ENCODE measurements at places on chromosomes 13 and 19.

DNA sequence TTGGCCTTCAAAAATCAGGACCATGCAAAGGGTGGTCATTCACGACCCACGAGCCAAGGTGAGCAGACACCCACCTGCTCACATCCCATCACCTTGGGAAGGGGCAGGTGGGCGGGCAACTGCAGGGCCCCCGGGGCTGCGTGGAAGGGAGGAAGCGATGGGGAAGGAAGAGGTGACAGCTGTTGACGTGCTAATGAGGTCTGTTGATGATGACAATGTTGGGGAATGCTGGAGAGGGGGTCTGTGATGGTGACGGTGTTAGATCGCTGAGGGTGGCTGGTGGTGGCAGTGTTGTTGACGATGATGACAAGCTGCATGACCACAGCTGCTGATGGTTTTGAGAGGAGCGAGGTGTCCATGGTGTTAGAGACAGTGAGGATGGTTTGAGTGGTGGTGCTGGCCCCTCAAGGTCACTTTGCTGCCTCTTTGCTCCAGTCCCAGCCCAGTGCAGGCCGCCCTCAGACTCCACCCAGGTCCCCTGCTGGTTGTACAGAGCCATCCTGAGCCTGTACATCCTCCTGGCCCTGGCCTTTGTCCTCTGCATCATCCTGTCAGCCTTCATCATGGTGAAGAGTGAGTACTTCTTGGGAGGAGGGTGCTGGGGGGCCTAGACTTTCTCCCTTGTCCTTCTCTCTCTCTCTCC lies 900 bp downstream of the MCEMP1 start:
- no peak for DNase-seq

DNA sequence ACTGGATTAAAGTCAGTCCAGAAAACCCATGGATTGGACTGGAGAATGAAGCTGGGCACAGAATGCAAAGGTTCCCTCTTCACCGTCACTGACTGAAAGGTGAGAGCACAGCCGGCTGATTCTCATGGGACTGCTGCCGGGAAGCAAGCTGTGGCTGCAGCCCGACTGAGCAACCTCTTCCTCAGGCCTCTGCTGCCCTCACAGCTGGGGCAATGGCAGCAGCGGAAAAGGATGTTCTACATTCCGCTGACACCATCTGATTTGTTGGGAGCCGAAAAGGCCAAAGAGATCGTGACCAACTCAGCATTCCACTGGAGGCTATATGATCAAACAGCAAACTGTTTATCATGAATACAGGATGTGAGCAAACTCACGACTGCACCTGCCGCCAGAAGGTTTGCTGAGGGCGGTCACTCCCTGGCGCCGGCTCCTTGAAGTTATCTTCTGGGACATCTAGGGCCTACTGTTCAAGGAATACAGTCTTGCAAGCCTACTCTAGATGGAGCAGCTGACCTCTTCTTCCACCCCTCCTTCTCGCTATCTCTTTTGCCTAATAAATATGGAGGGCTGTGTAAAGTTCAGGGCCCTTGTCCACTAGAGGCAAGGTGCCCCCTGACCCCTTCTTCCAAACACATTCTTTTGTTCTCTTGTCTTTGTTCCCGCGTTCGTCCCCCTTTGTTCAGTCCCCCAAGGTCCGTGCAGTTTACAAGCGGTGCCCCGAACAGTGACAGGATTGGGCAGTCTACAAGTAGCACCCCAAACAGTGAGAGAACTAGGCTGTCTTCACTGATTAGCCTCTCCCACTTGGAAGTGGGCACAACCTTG lies 19.6 kb upstream of the SIGLEC6 start:
- no peak for DNase-seq

- no peak for DNase-seq
Measured at GRCh38 chr19:44573627-44574026, 39.7 kb upstream of the IGSF23 start.

DNA sequence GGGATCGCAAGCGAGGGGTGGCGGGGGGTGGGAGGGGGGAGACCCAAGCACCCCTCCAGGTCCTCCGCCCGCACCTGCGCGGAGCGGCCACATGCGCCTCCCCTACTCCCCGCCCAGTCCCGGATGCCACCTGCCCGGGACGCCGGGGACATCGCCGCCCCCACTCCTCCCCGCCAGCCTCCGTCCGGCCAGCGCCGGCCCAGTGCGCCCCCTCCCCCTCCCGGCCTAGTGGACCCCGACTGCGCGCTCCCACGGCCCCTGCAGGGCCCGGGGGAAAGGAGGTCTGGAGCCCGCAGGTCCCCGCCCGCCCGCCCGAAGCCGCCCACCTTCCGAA lies 263 bp downstream of the RHPN2 start:
- DNase-seq: peak; percentile 7

DNA sequence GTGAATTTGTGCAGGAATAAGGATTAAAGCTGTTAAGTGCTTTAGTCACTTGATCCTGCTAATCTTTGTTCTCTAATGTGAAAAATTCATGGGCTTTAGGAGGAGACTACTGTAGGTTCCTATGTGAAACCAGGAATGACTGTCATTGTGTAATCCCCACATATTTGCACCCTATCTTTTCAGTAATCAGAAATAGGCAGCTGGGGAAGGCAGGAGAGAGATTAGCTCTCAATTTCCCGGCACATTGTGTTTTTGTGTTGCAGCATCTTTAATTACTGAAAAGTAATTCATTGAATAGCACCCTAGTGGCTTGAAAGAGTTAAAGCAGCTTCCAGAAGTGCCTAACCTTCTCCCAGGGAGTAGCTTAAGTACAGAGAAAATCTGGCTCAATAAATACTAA lies 282.9 kb downstream of the OLFM4 start:
- no peak for DNase-seq

DNA sequence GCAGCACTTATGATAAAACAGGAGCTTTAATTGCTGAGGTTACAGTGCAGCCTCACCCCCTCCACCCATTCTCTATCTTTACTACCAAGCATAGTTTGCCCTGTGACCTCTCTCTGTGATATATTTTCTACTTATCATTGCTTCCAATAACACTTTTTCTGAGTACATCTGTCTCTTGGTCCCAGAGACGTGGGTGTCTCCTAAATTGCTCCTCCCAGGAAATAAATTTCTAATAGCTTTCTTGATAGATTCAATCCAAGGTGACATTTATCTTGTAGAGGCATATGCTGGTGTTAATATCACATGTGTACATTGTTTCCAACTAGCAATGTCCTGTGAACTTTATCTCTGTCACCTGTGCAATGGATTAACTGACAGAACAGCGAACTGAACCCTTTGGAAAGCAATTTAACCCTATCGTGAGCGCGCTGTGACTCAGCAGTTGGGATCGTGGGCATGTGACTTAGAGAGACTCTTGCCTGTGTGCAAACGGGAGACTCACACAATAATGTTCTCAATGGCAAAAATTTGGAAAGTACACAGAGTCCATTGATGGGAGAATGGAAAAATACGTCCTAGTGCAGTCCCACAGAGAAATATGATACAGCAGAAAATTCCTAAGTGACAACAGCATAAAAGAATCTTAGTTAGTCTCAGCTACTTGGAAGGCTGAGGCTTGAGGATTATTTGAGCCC lies 7.0 kb upstream of the MAP2K2 start:
- DNase-seq: no peak

DNA sequence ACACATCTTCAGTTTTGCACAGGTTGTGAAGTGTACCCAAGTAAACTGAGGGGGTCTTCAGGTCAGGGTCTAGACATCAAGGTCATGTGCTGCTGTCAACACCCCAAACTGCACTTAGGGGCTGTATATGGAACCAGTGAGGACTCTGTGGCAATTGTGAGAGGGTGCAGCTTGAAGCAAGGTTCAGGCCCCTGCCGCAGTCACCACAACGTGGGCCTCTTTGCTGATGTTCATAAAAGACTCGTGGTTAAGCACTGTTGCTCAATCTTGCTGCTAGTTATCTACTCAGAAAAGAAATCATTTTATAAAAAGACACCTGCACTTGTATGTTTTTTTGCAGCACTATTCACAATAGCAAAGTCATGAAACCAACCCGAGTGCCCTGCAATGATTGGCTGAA lies 907.4 kb downstream of the UQCRFS1 start:
- no peak for DNase-seq
